ENCODE measurements at places on chromosomes 3 and 15. TPM values are rescaled to one million over a fixed set of nuclear protein-coding genes. Genes with fewer than 3 reads are reported as not detected.
A peak's percentile ranks its signal among the peaks of the same experiment; 100 is the strongest.

DNA sequence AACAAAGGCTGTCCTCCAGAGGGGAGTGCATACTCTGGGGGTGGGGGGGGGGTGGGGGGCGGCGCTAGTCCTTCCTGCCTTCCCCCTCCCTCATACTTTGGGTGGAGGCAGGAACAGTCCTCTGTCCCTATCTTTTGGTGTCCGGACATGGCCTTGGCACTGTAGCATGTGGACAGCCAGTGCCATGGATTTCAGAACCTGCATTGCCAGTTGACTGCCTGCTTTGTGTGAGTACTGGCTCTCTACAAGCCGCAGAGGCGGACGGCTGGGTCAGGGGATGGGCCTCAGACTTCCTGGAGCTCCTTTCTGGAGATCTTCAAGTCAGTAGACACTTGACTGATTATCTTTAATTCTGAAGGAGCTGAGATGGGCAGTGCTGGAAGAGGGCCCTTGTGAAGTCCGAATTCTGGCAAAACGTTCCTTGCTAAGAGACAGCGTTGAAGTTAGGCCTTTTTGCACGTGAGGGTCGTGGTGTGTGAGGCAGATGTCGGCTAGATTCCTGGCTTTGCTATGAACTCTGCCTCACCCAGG, 2.5 kb downstream of the CLDN11 start:
- H3K27me3 ChIP-seq, result peaks cover 46% of the 10 kb centered on the region
- H3K36me3 ChIP-seq, result no peaks in the 10 kb centered on the region
- H3K4me1 ChIP-seq, result peaks cover 4% of the 10 kb centered on the region
- no peak overlapping the region for H3K4me3 ChIP-seq

DNA sequence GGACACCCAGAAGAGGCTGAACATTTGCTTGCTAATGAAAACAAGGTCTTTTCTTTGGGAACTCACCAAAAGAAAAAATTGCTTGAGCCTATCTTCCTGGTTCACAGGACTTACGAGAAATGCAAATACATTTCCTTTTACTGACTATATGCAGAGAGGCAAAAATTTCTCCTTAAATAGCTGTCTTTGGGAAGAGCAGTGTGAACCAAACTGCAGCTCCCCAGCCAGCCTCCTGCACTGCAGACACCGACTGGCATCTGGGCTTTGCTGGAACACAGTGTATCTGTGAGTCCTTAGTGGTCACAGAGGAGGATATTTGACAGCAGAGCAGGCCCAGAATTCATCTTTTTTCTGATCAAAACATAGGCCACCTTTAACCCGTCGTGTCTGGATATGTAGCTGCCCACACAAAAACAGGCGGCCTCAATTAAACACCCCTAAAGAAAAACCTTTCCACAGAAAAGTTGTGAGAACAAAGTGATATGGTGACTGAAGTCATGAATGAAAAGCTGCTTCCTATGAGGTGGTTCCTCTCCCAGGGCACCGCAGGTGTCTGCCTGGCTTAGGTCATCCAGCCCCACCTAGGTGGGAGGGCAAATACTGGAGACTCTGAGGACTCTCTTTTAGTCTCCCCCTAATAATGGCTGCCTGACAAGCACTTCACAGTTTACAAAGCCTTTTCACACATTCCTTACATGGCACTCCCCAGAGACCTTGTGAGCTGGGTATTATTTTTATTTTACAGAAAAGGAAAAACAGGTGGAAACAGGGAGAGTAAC, 46.1 kb upstream of the TMEM158 start:
- no peak for DNase-seq
- no peaks in the 10 kb centered on the region for H3K4me1 ChIP-seq
- no peaks in the 10 kb centered on the region for H3K27me3 ChIP-seq
- H3K27ac ChIP-seq, result no peak overlapping the region

GRCh38 chr3:25000971-25001591, 427.0 kb upstream of the RARB start:
- H3K27me3 ChIP-seq, result no peaks in the 10 kb centered on the region
- DNase-seq, result no peak
- H3K4me1 ChIP-seq, result no peaks in the 10 kb centered on the region
- no peaks in the 10 kb centered on the region for H3K36me3 ChIP-seq

- no peak overlapping the region for H3K27ac ChIP-seq
- DNase-seq, result no peak
- H3K4me1 ChIP-seq, result peaks cover 6% of the 10 kb centered on the region
- no peaks in the 10 kb centered on the region for H3K27me3 ChIP-seq
Measured at GRCh38 chr3:120022729-120023128, 71.5 kb downstream of the GSK3B start.

GRCh38 chr3:188339410-188340295, 185.7 kb downstream of the LPP start:
- H3K27ac ChIP-seq, result no peak overlapping the region
- H3K27me3 ChIP-seq, result no peaks in the 10 kb centered on the region
- no peak for DNase-seq
- H3K36me3 ChIP-seq, result no peaks in the 10 kb centered on the region
- H3K4me1 ChIP-seq, result peaks cover 29% of the 10 kb centered on the region

DNA sequence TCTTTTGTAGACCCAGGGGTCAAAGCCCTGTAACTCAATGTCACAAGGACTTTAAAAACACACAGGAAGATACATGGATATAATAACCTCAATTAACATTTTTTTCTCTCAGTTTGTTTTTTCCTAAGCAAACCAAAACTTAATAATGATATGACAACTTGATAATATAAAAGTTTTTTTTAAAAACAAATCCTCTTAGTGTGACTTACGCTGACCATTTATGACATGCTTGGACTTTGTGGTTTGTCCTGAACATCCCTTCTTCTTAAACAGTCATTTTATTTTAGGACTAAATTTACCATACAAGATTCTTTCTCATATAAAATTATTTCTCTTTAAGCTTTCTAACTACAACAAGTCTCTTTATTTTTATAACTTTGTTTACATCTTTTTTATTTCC, 25.4 kb upstream of the FAM3D start:
- H3K27me3 ChIP-seq, result no peaks in the 10 kb centered on the region
- H3K36me3 ChIP-seq, result no peaks in the 10 kb centered on the region
- H3K27ac ChIP-seq, result no peak overlapping the region
- H3K4me1 ChIP-seq, result peaks cover 6% of the 10 kb centered on the region
- DNase-seq, result no peak

DNA sequence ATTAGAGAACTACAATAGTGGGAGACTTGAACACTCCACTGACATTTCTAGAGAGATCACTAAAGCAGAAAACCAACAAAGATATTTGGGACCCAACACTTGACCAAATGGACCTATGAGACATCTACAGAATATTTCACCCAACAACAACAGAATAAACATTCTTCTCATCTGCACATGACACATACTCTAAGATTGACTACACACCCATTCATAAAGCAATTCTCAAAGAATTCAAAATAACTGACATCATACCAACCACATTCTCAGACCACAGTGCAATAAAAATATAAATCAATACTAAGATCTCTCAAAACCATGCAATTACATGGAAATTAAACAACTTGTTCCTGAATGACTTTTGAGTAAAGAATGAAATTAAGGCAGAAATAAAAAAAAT, 473.7 kb downstream of the LPP start:
- DNase-seq, result no peak
- no peaks in the 10 kb centered on the region for H3K27me3 ChIP-seq
- H3K27ac ChIP-seq, result peak overlapping the region; percentile 11
- no peaks in the 10 kb centered on the region for H3K36me3 ChIP-seq

- H3K36me3 ChIP-seq, result no peaks in the 10 kb centered on the region
- H3K27me3 ChIP-seq, result no peaks in the 10 kb centered on the region
- no peak overlapping the region for H3K4me3 ChIP-seq
Measured at GRCh38 chr3:130389743-130390478, 44.4 kb downstream of the COL6A5 start.

- H3K4me1 ChIP-seq, result no peaks in the 10 kb centered on the region
- no peaks in the 10 kb centered on the region for H3K27me3 ChIP-seq
- peak; percentile 4 for DNase-seq
- H3K36me3 ChIP-seq, result no peaks in the 10 kb centered on the region
- no peak overlapping the region for H3K4me3 ChIP-seq
Measured at GRCh38 chr3:38582941-38583645, 66.4 kb downstream of the SCN5A start.

DNA sequence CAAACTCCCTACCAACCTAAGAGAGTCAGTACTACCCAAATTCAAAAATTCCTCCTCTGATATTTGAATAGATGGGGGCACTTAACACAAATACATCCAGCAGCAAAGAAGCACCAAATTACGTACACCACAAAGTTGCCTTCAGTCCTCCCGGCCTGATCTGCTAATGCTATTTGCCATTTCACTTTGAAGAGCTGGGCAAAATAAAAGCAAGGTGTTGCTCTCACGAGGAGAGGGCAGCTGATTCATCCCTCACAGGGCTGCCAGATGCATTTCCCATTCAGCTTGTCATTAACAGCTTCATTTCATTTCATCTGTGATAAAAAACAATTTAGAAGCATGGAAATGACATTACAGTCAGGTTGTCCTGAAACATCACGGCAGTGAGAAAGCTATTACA, 283.4 kb upstream of the VEPH1 start:
- H3K4me1 ChIP-seq, result no peaks in the 10 kb centered on the region
- no peak for DNase-seq
- no peak overlapping the region for H3K27ac ChIP-seq
- H3K27me3 ChIP-seq, result no peaks in the 10 kb centered on the region
- H3K36me3 ChIP-seq, result no peaks in the 10 kb centered on the region
- H3K4me3 ChIP-seq, result no peak overlapping the region

GRCh38 chr15:46297766-46298165, 662.9 kb downstream of the SQOR start:
- no peak overlapping the region for H3K27ac ChIP-seq
- no peak overlapping the region for H3K4me3 ChIP-seq
- H3K36me3 ChIP-seq, result no peaks in the 10 kb centered on the region
- H3K27me3 ChIP-seq, result no peaks in the 10 kb centered on the region
- no peaks in the 10 kb centered on the region for H3K4me1 ChIP-seq

Gene CHRM5
- total RNA-seq, result not detected

Gene LMCD1
- 7.0 TPM for total RNA-seq

Gene CISH
- total RNA-seq, result 4.4 TPM

Gene AGBL1
- not detected for total RNA-seq

Gene ERICH6
- total RNA-seq, result not detected

Gene SERPINI2
- not detected for total RNA-seq

Gene ALDH1A3
- total RNA-seq, result 39.4 TPM

Gene GOLGA8S
- not detected for total RNA-seq

Measured in transverse colon (tissue), 4 donors.